ENCODE measurements at places on chromosomes 3 and 15. TPM values are rescaled to one million over a fixed set of nuclear protein-coding genes. Genes with fewer than 3 reads are reported as not detected.

SPTBN5 gene
- total RNA-seq, result 19.0 TPM

DNA sequence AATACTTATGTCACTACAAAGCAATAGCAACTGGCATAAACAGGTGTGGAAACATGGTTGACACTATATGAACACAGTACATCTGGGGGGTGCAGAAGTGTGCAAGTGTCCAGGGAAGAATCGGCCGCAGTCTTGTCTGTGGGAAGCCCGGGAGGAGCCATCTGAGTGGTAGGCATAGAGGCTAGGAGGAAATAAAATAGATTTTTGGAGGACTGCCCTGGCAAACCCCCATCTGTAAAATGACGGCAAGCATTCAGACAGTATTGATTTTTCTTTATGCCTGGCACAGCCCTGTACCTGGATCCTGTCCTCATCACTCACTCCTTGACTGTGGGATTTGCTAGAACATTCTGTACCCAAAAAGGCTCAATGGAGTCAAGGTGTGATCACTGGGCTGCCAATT lies 31.3 kb downstream of the THSD4 start:
- no peak for DNase-seq

DNA sequence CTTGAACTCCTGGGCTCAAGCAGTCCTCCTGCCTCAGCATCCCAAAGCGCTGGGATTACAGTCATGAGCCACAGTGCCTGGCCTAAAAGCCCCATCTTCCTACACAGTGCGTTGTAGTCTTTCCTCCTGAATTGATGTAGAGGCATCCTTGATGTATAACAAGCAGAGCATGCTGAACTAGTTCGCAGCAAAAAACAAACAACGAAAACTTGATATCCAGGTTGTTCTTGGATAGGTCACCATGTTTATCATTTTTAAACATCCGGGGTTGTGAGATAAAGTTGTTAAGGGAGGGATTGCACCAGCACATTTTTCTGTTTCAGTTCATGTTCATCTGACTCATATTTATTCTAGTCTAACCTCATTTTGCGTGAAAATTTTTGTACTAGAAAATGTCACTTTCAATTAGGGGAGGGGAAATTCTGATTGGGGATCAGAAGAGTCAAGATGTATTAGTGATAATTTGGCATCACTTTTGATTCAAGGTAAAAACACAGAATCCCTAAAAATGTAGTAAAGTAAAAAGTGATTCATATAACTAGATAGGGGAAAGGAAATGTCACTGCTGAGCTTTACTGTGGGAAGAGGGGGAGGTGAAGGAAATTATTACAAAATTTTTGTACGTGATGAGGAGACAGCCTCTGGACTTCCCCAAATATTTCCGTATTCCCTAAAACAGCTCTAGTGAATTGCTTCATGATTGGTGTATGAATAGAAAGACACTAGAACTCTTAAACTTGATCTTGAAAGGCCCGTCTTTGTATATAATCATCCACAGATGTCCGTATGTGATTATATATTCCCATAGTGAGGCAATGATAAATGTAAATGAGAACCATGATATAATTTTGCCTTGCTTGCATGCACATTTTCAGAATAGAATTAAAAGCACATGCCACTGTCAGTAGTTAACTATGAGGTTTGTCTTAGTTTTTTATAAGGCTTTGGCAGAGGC lies 22.9 kb downstream of the RAB8B start:
- peak; percentile 51 for DNase-seq

DNA sequence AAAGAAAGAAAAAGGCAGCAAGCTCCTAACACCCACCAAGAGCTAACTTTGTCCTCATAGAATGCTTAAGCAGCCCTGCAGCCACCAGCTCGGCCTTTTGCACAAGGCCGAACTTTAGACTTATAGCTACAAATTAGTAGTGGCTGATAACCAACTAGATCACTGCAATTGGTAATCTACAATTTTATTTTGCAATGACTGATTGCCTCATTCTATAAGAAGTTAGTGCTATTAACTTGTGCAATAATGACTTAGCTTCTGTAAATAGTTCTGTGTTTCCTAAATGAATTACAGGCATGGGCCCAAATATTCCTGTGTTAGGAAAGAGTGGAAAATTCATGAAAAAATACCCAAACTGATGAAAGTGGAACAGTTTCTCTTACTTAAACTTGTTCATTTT lies 284.8 kb upstream of the CFAP20DC start:
- no peak for DNase-seq

GRCh38 chr3:42375121-42375800 lies 35.1 kb downstream of the LYZL4 start:
- DNase-seq, result no peak

RTP3 gene
- total RNA-seq, result not detected

GRCh38 chr3:116444115-116444747 lies 1.1 kb downstream of the LSAMP start:
- no peak for DNase-seq

STRC gene
- not detected for total RNA-seq

DNA sequence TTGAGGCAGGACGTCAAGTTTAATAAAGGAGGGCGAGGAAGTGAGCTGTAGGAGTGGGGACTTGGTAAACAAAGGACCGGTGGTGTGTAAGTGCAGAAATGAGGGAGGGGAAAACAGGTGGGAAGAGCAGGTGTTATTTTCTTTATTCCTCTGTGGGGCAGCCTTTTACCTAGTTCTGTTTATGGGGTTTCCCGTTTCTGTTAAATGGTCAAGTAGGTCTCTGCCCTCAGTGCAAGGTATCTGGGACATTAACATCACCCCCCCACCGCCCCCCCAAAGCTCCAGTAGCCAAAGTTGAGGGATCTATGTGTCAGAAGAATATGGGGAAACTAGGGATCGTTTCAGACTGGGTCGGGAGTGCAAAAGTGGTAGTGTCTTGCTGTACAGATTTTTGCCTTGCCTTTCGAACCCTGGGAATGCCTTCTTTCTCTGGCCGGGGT lies 893 bp downstream of the MGA start:
- no peak for DNase-seq

DNA sequence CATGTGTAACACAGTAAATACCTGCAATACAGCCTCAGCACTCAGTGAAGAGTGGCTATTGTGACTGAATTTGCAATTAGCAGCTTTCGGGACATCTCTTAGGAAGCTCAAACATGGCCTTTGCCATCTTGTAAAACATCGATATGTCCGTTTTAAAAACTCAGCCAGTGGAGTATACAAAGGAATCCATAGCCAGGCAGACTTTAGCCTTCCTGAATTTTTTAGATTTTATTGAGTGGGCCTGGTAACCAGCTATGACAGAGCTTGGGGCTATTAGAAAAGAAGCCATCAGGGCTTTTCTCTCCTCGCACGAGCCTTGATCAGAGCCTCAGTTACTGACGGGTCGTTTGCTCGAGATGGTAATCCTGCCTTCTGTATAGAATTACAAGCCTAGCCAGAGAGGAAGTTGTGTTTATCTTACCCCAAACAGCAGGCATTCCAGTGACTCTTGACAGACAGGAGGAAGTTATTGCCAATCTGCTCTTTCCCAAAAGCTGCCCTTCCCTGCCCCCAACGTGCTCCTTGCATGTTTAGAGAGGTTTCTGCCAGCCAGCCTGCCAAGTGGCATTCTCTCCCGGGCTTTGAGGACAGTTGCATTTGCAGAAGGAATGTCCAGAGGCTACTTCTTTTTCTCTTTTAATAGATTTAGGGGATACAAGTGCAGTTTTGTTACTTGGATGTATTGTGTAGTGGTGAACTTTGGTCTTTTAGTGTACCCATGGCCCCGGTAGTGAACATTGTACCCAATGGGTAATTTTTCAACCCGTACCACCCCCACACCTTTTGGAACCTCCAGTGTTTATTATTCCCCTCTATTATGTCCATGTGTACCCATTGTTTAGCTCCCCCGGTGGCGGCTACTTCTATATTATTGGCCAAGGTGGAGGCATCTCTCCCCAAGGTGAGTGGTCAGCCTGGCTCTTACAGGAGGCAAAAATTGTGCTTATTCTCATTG lies 40.6 kb downstream of the ITPR1 start:
- peak; percentile 82 for DNase-seq

DNA sequence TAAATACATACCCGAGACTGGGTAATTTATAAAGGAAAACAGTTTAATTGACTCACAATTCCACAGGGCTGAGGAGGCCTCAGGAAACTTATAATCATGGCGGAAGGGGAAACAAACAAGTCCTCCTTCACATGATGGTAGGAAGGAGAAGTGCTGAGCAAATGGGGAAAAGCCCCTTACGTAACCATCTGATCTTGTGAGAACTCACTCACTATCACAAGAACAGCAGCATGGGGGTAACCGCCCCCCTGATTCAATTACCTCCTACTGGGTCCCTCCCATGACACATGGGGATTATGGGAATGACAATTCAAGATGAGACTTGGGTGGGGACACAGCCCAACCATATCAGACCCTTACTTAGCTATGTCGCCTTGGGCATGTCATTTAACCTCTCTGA lies 27.7 kb downstream of the SCG3 start:
- DNase-seq, result no peak

GRCh38 chr3:18079062-18079461 lies 336.6 kb upstream of the TBC1D5 start:
- no peak for DNase-seq

DNA sequence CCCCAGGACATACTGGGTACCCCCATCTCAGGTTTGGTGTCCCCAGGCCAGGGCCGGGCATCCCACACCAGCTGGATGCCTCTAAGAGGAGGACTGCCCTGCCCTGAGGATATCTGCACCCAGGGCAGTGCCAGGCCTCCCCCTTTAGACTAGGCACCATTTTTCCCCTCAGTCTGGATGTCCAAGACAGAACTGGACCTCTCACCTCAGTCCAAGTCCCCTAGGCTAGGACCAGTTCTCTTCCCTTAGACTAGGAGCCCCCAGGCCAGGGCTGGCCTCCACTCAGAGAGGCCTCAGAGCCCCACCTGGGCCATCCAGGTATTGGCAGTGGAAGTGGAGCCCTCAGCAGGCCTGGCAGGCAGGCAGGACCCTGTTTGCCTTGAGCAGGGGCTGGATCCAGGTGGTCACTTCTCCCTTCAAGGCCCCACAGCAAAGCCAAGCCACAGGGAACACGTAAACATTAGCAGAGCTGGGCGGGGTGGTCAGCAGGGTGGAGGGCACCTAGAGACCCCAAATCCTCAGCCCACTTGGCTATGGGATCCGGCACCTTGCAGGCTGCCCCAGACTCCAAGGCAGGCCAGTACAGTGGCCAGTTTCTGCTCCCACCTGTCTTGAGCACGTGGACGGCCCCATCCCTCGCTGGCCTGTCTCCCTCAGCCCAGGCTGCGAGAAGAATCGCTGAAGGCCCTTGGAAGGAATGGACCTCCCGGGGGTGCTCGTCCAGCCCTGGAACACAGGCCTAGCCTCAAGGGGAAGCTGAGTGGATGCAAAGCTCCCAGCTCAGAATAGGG lies 28.3 kb downstream of the PTH1R start:
- no peak for DNase-seq

HSPBAP1 gene
- total RNA-seq, result 10.6 TPM

DNA sequence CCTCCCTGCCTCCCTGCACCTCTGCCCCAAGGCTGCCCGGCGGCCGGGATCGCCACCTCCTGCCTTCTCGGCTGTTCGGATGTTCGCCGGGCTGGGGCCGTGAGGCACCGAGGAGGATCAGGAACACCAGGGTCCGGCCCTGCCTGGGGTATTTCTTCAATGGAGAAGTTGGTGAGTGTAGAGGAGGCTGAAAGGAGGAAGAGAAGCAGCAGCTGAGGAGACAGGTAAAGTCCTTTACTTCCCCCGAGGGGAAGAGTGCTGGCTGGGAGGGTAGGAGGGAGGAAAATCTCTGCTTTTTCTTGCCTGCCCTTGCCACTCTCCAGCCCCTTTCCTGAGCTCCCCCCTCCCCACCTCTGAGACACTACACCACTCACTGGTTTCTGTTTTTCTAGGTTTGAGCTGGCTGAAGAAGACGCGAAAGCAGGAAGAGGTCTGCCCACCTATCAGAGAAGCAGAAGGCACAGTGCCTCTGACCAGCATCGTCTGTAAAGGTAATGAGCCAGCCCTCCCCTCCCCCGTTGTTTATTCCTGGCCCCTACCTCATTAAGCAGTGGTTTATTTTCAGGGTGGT lies 519 bp downstream of the ASB7 start:
- DNase-seq, result peak; percentile 38

- DNase-seq, result peak; percentile 70
Observed at GRCh38 chr15:63157891-63158431, 684 bp upstream of the RPS27L start.

DNA sequence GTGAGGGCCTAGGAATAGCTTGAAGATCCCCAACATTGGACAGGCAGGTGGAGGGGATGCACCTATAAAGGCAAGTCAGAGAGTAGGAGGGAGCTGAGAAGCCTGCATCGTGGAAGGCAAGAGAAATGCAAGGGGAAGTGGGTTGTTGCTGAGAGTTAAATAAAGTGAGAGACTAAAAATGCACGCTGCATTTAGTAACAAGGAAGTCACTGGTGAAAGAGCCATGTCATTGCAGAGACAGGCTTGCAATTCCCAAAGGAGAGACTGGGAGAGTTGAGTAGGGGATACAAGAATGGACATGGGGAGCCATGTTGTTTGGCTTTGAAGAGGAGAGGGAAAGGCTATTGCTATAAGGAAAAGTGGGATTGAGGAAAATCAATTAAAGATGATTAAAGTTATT lies 77.0 kb upstream of the HEG1 start:
- DNase-seq, result no peak

- DNase-seq, result no peak
Observed at GRCh38 chr15:60162968-60163355, 158.9 kb downstream of the FOXB1 start.

GRCh38 chr15:65336493-65337435 lies 32.3 kb downstream of the RNU5B-1 start:
- no peak for DNase-seq

GRCh38 chr3:160065282-160065681 lies 76.6 kb downstream of the IL12A start:
- DNase-seq, result no peak

- DNase-seq, result peak; percentile 43
Observed at GRCh38 chr15:74920456-74920855, 13.8 kb upstream of the FAM219B start.

- peak; percentile 73 for DNase-seq
Observed at GRCh38 chr15:52208306-52208946, 17.2 kb upstream of the GNB5 start.

- DNase-seq, result peak; percentile 29
Observed at GRCh38 chr3:142779591-142779990, 55.8 kb downstream of the TRPC1 start.

GRCh38 chr3:126153695-126154360 lies 26.6 kb downstream of the ALDH1L1 start:
- DNase-seq, result no peak
